ENCODE measurements at places on chromosomes 4 and X.

GRCh38 chrX:12771445-12772069 is 19.7 kb upstream of the PRPS2 start:
- DNase-seq = peak; percentile 84

GRCh38 chrX:12989461-12989860 is 14.6 kb downstream of the TMSB4X start:
- no peak for DNase-seq

DNA sequence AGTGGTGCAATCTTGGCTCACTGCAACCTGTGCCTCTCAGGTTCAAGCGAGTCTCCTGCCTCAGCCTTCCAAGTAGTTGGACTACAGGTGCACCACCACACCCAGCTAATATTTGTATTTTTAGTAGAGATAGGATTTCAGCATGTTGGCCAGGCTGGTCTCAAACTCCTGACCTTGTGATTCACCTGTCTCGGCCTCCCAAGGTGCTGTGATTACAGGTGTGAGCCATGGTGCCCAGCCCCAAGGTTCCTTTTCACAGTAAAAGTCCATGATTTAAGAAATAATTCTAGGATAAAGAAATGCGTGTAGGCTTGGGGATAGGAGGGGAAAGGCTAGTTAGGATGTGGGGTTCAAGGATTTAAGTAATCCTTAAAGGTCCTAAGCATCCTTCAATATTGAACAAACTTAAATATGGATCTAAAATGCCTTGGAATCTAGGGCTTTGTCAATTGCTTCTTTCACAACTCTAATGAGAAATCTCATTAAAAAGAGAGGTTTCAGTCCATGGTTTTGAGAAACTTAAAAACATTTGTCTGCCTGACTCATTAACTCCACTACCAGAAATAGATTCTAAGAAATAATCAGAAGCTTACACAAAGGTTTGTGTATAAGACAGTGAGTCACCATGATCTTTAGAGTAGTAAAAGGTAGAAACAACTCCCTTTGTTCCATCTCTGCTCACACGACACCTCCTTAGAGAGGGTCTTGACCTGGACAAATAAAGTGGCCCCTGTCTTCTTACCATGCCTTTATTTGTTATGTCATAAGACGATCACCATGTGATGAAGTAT is 203.2 kb downstream of the PTTG2 start:
- DNase-seq = peak; percentile 46

GRCh38 chrX:7960246-7960645 is 33.0 kb upstream of the PNPLA4 start:
- DNase-seq = no peak

DNA sequence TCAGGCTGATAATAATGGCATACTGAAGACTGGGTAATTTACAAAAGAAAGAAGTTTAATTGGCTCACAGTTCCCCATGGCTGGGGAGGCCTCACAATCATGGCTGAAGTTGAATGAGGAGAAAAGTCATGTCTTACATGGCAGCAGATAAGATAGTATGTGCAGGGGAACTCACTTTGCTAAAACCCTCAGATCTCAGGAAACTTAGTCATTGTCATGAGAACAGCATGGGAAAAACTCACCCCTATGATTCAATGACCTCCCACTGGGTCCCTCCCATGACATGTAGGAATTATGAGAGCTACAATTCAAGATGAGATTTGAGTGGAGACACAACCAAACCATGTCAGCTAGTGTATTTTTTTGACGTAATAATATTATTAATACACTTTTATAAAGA is 149.8 kb upstream of the BOD1L1 start:
- DNase-seq = no peak

DNA sequence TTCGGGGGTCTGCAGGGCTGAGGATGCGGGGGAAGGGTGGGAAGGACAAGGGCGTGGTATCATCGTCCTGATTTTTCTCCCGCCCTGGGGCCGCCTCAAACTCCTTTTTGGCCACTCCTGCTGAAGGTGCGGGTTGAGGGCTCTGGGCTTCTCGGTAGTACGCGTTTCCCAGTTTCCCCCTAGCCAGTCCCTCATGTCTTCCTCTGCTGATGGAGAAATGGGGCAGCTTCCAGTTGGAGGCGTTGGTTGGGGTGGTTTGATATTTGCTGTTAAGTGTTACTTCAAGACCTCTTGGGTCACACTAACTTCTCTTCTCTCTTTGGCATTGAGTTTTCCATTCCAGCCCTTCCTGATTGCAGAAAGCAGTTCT is 482 bp downstream of the GSTCD start:
- DNase-seq = peak; percentile 15

- no peak for DNase-seq
Observed at GRCh38 chr4:168881781-168882420, 128.2 kb downstream of the CBR4 start.

DNA sequence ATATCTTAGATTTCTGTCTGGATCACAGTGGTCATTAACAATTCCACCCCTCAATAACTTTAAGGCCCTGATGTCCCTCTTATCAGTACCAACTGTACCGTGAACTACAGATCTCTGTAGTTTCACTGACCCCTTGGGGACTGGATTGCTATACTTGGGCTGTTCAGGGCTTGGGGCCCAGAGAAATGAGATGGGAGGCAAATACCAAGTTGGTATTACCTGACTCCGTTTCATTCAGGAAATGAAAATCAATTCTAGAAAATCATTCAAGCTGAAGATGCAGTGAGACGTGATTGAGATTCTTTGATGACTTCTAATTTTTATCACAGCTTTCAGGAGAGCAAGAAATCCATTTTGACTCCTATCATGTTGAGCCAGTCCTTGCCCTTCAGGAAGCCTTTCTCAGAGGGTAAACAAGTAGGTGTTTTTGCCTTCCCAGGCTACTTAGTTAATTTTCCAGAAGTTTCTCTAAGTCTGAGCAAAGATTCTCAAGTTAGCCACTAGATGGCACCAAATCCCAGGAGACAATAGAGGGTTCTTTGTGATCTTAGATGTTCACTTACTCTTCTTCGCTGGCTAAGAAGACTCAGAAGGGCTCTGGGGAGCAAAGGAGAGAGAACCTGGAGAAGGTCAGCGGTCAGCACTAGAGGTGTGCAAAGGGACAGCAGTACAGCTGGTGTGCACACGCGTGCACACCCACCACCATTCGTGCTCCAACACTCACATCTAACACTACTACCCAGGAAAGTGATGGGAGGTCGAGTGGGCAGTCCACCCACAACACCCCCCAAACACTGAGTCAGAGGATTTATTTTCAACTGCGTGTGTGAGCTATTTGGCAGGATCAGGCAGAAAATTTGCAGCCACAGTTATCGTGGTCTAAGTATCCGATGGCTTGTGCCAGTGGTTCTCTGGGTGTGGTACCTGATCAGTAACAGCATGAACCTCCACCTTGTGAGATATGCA is 7.4 kb downstream of the HNRNPH2 start:
- peak; percentile 30 for DNase-seq
